ENCODE measurements at places on chromosomes 6 and 20.
A peak's percentile ranks its signal among the peaks of the same experiment; 100 is the strongest.

- DNase-seq = no peak
These were observed 90.8 kb upstream of the QKI start for GRCh38 chr6:163323705-163324104.

DNA sequence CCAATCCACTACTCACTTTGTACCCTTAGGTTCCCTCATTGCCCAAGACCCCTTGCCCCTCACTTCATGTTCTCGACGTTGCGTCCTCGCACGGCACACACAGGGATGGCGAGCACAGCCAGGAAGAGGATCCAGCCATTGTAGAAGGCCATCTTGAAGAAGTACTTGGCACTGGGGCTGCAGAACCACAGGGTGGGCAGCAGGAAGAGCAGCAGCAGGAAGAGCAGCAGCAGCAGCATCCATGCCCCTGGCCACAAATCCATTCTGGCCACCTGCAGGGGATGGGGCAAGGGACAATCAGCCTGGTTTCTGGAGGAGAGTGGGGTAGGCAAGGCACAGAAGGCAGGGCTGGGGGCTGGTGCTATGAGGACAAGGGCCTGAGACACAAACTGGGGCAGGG, 4.7 kb downstream of the AGPAT1 start:
- no peak for DNase-seq

DNA sequence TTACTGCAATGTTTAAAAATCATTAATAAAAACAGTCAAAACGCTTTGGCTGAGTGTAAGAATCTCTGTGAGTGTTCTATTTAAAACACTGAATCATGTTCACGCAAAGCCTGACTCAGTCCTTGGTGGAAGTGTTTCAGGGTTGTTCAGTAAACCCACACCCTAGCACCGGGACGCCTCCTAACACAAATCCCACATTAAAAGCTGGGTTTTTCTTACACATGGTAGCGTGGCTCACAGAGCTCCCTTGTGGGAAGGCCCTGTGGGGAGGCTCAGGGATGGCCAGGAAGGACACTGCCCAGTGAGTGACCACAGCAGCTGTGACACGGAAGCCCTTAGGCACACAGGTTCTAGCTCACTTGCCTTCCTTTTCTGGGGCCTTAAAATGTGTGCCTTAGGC, 80.2 kb downstream of the GMPR start:
- no peak for DNase-seq

- DNase-seq = no peak
These were observed 72.4 kb downstream of the ATG5 start for GRCh38 chr6:106253172-106253571.

GRCh38 chr20:33675136-33675959, 1.1 kb upstream of the NECAB3 start:
- DNase-seq = peak; percentile 57
